ENCODE measurements at places on chromosomes 3 and 15.
A peak's percentile ranks its signal among the peaks of the same experiment; 100 is the strongest.

GRCh38 chr3:116969135-116969534, 259.6 kb downstream of the TUSC7 start:
- no peak for DNase-seq

DNA sequence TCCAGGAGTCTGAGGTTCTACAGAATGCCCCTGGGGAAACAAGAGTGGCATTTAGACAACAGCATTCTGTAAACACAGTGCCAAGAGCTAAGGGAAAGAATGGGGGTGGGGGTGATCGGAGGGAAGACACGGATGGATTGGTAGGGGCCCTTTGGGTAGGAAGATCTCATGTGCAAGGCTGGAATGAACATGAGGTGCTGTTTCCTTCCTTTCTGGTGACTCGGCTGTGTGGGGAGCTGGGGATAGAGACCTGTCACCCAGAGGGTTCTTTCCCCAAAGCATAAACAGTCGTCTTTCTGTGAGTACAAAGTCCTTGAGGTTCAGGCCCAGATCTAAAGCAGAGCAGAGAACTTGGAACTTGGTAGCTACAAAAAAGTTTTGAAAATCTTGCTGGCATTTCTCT, 11.7 kb downstream of the TPM1 start:
- no peak for DNase-seq

GRCh38 chr3:183895774-183896173, 11.1 kb upstream of the PARL start:
- no peak for DNase-seq

GRCh38 chr3:70982700-70983140, 600.8 kb downstream of the FOXP1 start:
- peak; percentile 23 for DNase-seq

DNA sequence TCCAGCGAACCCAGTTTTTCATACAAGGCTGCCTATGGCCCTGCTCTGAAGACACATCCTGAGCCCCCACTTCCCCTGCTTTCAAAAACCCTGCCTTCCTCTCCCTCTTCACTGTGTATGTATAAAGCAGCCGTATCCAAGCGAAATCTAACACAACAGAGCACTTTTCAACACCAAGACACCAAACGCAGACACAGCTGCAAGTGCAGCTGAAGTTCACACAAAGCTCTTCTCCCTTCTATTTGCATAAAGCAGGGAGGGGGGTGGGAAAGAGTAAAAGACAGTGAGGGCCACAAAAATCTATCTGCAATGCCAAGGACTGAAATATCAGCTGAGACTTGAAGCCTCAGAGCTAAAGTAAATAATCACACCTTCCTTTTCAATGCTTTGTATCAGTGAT, 35.1 kb upstream of the CSPG5 start:
- no peak for DNase-seq

DNA sequence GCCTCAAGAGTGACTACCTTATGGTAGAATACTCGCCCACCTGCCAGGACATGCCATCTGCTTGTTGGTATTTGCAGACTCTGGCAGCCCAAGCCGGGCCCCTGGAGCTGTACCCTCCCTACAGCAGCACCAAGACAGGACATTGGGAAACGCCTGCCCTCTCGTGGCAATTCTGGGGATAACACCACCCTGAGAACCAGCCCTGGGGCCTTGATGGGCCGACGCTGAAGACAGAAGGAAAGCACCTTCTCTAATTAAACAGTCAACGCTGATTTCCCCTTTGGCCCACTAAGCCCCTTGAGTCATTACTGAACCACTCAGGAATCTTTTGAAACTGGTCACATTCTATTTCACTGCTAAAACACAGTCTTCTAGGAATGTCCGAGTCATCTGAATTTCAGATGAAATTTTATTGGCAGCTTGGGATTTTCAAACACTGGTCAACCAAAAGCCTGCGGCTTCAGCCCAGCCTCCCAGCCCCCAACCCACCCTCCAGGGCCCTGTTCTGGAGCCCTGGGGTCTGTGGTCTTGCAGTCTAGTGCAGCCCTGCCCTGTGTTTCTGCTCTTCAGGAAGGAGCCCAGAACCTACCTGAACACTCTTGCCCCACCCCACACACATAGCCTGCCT, 91.3 kb downstream of the TMEM266 start:
- peak; percentile 68 for DNase-seq

DNA sequence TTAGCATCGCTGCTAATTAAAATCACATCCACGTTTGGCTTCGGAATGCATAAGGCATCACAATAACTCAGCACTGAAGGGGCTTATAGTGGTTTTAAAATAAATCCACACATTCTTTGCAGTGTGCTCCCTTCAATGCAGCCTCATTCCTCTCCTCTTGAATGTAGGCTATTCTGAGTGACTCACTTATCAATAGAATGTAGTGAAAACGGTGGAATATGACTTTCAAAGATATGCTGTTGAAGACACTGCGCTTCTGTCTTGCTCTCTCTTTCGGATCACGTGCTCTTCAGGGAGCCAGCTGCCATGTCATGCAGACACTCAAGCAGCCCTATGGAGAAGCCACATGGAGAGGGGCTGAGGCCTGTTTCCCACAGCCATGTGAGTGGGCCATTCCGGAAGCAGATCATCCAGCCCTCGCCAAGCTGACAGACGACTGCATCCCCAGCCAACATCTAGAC, 87.4 kb downstream of the CRYGS start:
- no peak for DNase-seq

GRCh38 chr3:186221760-186222378, 113.0 kb upstream of the ETV5 start:
- no peak for DNase-seq

- no peak for DNase-seq
Observed at GRCh38 chr3:65181391-65181871, 493.6 kb upstream of the ADAMTS9 start.

GRCh38 chr15:59194639-59195325, 11.9 kb upstream of the LDHAL6B start:
- DNase-seq = no peak

DNA sequence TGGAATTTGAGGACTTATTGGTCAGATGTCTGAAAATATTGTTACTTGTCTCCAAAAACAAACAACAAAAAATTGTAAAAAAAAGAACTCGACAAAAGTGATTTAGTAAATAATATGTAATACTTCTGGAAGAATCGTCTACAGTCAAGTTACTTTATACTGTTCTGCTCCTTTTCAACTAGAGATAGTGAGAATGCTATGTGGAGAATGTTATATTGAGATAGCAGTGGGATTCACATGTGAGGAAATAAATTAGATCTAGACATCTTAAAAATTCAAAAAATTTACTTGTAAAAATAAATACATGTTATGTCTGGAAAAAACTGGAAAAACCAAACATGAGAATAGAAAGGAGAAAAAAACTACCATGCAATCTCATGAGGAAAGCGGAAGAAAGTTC, 64.9 kb downstream of the SGO1 start:
- DNase-seq = no peak

- no peak for DNase-seq
Observed at GRCh38 chr3:66400411-66401156, 100.2 kb downstream of the LRIG1 start.

DNA sequence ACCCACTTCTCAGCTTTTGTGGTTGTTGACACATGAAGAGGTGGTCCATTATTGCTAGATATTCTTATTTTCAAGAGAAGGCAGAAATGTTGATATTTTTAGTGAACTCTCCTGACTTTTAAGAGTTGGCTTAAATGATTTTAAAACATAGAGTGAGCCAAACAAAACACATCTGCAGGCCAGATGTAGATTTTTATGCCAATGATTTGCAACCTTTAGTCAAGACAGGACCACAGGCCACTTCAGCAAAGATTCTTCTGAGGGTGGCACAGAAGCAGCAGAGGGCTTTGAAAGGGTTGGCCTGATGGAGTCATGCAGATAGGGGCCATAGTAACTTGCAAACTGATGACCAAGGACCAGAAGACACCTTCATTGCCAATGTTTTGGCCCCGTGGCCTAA, 276.5 kb upstream of the P2RY1 start:
- DNase-seq = no peak

- DNase-seq = no peak
Observed at GRCh38 chr3:127411083-127411727, 123.4 kb upstream of the PRR20G start.

GRCh38 chr15:100199711-100200286, 142.0 kb downstream of the ADAMTS17 start:
- DNase-seq = no peak

DNA sequence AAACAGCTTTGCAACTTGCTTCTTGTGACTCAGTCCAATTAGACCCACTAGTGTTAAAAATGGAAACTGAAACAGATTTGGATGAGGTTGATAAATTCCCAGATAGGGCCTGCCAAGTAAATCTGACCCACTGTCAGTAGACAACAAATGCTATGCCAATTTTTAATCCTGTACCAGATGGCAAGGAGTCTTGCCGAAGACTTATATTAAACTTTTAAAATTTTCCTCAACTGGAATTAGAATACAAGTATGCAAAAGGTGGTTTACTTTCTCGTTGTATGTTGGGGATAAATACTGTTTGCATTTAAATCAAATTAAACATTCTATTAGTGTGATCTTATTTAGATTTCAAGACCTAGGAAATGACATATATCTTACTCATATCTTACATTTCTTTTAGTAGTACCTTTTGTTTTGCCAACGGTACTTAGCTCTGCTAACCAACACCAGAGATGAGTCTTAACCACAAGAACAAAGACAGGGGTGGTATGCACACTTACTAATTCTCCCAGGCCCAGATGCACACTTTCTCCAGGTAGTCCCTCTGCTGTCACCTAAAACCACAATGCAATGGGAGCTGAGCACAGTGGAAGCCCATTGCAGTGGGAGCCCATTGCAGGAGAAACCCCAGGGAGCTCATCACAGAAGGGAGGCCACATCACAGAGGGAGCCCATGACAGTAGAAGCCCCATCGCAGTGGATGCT, 77.8 kb downstream of the WWTR1 start:
- no peak for DNase-seq

- DNase-seq = no peak
Observed at GRCh38 chr3:100954990-100955389, 38.2 kb downstream of the ABI3BP start.

DNA sequence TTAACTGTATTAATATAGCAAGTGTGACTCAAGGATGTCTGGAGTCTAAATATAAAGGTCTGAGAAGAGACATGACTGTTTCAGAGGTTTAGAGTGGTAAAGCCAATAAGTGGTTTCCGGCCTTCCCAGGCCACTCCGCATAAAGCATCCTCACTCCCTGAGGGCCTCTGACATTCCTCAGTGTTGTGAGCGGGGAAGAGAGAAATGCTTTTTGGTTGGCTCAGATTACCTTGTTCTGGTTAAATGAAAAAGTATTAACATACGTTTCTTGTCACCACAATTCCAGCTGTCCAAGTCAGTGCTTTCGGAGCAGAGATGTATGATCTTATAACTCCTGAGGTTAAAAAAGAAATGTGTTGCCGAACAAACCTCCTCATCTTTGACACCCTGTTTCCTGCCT, 103.8 kb downstream of the RBMS3 start:
- DNase-seq = no peak

- no peak for DNase-seq
Observed at GRCh38 chr3:37912052-37912733, 50.5 kb downstream of the CTDSPL start.

DNA sequence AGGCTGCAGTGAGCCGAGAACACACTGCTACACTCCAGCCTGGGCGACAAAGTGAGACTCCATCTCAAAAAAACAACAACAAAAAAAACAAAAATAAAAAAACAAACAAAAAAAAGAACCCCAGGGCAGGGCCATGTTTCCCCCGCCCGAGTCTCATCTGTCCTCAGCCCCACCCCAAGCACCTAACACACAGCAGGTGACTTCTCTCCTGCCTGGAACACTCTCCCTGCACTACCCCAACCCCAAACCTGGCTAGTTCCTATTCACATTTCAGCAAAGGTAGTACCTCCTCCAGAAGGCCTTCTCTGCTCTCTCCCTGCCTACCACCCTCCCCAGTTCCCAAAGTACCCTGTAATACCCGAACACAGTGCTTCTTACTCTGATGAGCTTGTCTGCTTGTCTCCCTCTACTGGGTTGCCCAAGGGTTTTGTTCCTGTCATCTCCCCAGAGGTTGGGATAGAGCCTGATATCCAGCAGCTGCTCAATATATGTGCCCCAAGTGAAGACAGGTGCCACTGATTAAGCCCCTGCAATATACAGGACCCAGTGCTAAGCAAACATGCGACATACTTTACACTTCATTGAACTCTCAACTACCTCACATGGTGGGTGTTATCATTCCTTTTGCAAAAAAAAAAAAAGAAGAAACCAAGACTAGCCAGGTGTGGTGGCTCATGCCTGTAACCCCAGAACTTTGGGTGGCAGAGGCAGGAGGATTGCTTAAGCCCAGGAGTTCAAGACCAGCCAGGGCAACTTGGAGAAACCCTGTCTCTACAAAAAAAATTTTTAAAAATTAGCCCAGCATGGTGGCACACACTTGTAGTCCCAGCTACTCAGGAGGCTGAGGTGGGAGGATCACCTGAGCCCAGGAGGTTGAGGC, 103.6 kb downstream of the DAPK2 start:
- DNase-seq = no peak

GRCh38 chr15:74826364-74826819, at the start of gene CPLX3:
CPLX3 (plus strand) TSS chr15:74826627; CDS start chr15:74826704, 77 bp downstream.
- DNase-seq = peak; percentile 51

DNA sequence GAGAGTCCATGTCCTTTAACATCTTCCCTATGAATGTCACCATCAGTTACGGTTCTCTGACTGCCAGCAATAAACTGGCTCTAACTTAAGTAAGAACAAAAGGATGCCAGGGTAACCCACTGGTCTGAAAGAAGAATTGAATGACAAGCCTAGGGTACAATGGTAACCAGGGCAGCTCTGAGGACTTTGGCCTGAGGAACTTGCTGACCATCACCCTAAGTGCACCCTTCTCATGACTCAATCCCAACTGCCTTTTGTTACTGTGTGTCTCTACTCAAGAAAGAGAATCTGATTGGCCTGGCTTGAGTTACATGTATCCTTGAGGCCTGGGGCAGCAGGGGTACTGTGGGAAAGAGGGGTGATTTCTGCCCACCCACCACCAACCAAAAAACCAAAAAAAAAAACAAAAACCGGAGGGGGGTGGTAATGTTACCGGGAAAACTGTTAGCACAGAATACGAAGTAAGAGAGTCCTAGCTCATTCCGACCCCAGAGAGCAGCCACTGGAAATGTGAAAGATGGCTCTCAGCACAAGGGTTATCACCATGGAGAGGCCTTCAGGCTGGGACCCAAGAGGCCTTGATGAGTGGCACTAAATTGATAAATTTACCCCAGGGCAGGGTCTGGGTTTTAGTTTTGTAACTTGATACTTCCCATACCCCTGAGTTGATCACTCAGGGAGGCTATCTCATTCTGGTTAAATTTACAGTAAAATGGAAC, 9.3 kb upstream of the SLC28A1 start:
- DNase-seq = no peak

Measured in CD4-positive, alpha-beta T cell treated with Interleukin-12 subunit alpha and Interleukin-12 subunit beta, for 1 hour (primary cell).